CD4-positive, alpha-beta memory T cell (primary cell): ENCODE measurements at places on chromosomes 5 and 9. TPM values are rescaled to one million over a fixed set of nuclear protein-coding genes. Genes with fewer than 3 reads are reported as not detected.

DNA sequence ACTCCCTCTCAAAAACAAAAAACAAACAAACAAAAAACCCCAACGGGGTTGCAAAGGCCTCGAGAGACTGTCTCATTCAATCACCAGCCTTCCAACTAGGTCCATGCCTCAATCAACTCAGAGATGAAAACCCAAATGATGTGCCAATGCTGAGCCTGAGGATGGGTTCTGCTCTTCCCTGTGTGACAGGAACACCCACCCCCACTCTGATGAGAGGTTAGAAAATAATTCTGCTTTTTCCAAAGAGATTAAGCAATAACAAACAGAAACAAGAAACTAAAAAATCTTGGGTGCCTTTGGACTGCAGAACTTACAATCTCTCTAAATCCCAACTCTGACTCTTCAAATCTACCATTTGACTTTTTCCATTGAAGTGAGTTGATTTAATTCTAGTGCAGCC lies 25.5 kb upstream of the FBP1 start:
- DNase-seq: no peak

Gene TMEM252
- total RNA-seq: not detected

Gene KCTD16
- total RNA-seq: 0.14 TPM

GRCh38 chr9:71921190-71921814 lies 9.9 kb downstream of the C9orf85 start:
- DNase-seq: no peak
